Posterior cingulate gyrus (tissue), 11 donors: ENCODE measurements at places on chromosomes 2 and 18.

- DNase-seq, result no peak
These were observed 667.6 kb upstream of the ACVR2A start for GRCh38 chr2:147177071-147177857.

DNA sequence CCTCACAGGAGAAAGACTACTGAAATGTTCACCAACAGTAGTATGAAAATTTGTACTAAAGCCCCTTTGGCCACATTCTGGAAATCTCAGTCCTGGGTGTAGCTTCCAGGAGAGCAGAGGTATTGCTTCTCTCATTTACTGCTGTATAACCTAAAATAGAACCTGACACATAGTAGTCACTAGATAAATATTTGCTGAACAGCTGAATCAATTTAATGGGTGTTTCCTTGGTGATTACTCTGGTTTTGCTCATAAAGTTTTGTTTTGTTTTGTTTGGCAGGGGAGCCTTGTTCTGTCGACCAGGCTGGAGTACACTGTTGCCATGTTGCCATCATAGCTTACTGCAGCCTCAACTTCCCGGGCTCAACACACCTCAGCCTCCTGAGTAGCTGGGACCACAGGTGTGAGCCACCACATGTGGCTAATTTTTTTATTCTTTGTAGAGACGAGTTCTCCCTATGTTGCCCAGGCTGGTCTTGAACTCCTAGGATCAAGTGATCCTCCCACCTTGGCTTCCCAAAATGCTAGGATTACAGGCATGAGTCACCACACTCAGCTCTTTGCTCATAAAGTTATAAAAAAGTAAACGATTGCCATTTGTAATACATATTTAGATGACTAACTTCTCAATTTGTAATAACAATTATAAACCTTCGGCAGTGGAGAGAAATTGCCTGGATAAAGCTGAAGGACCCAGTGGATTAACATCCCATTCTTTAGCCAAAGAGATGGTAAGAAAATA, 11.5 kb upstream of the PARD3B start:
- DNase-seq, result no peak

DNA sequence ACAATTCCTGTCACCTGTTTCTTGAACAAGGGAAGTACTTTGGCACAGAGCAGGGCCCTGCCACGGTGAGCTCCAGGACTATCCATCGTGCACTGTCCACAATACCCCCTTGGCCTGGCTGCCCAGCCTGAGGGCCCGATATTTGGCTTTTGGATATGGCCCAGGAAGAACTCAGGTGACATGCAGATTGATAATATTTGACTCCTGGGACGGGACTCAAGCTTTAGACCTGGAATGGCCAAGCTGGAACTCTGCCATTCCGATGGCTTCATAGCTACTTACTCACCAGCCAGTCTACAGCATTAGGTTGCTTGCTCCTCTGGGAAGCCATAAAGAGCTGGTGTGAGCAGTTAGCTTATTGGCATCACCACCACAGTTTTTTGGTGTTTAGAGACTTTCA, 26.6 kb downstream of the EML6 start:
- DNase-seq, result no peak

DNA sequence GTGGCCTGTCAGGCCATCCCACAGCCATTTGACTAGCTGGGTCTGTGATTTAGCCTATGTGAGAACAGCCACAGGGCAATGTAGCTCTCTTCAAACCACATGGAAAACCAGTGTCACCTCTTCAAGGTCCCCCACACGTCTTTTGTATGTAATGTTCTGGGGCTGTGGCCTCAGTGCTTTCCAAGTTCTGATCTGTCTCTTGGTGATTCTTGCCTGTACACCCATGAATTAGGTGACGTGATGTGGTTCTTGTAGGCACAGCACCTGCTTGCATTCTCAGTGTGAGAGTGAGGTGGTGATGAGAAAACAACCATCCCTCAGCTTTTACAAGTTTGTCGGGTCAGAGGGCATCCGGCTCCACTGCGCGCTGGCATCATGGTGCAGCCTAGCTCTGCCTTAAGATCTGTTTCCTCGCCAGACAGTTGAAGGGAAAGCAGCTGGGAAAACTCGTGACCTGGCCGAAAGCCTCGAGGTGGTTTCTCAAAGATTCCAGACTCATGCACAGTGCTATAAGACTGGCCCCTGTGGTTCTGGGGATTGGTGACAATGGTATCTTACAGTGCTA, 125.8 kb downstream of the TANC1 start:
- DNase-seq, result no peak

DNA sequence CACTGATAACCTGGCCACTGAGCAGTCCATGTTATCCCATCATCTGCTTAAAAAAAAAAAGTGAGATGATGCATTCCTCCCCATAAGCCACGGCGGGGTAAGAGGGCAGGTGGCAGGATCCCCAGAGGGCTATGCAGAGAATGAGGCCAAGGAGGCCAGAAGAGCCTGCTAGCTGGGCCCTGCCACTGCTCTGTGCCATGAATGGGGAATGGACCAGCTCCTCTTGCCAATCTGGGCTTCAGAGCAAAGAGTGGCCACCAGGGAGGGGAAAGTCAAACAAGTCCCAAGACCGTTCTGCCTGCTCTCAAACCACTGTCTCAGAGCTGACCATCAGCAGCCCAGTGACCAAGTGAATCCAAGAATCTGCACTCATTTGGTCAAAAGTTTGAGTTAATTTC, 202.4 kb downstream of the TWIST2 start:
- no peak for DNase-seq

DNA sequence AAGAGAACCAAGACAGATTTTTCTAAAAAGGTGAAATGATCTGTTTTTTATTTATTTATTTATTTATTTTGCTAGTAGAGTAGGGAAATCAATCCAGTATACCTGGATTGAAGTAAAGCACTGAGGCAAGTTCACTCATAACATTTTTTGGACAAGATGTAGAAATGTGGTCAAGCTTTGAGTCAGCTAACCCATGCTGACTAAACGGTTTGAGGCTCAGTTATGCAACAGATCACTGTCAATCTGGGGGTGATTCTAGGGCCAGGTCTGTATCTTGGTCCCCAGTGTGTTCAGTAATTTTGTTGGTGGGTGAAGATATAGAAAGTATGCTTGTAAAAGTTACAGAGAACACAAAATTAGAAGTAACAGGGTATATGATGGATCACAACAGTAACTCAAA, 60.2 kb downstream of the RMDN2 start:
- DNase-seq, result no peak

- no peak for DNase-seq
These were observed 107.3 kb downstream of the CABYR start for GRCh38 chr18:24246143-24246542.

DNA sequence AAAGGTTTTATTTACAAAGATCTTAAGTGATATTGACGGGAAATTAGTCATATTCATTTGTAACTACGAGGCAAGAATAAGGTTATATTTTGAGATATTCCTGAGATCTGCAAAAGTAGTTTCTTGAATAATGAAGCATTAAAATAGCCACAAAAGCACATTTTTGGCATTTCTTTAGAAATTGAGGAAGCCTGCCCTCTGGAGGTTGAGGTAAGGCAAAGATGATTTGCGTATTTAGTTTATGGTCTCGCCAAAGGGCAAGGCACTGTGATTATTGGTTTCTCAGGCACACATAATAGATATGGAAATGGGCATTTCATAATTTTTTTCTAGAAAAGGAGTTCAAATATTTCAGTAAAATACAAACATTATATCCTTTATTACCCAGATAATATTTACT, 143.7 kb upstream of the RPRM start:
- DNase-seq, result no peak

- no peak for DNase-seq
These were observed 170.8 kb downstream of the SUCLG1 start for GRCh38 chr2:84288293-84288692.

DNA sequence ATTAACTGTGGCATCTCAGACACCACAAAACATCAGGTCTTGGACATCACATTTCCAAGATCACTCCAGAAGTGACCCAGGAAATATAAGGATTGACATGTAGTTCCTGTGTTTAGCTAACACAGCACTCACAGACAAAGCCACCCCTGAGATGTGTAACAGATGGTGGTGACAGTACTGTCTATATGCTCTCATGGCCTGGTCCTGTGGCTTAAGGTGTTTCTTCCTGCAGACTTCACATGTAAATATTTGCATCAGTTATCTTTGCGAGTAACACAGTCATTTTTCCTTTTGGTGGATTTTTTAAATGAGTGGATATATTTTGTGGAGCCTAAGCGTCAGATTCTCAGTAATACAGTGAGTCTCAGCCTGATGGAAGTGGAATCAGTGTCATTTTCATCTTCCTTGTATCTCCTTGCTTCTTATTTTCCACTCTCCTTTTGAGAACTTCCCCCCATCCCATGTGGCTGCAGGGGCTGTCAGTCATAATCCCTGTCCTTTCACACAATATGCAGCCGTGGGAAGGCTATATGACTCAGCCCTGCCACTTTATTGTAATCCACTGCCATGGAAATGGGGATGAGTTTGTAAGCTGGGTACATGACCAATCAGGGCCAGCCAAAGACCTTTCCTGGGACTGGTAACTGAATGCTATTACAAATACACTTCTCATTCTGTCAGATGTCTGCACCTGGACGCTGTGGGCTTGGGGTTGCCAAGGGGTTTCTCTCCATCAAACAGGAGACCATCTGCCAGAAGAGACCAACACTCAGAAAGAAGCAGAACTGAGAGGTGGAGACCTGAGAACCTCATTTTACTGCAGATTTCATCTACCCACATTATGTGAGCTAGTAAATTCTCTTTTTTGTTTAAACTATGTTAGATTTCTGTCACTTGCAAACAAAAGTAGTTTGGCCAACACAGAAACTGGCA, 74.3 kb downstream of the ICOS start:
- no peak for DNase-seq

DNA sequence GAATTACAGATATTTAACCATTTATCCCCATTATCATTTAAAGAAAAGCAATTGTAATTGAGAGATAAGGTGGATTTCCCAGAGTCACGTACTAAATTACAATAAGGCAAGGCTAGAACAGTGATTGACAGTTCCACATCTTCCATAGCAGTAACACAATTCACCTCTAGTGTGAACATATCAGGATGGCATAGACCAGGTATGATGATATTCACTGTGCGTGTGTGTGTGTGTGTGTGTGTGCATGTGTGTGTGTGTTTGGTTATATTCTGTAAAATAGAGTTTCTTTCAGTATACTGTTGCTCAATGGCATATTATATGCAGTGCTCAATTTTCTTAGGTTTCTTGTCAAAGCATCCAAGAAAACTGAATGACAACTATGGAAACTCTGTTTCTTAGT, 1.7 kb downstream of the SCN2A start:
- DNase-seq, result no peak

GRCh38 chr2:48694149-48694548, 61.4 kb downstream of the LHCGR start:
- DNase-seq, result no peak

- no peak for DNase-seq
These were observed 302.9 kb upstream of the NXPH2 start for GRCh38 chr2:139083121-139083520.

- no peak for DNase-seq
These were observed 68.4 kb downstream of the TANK start for GRCh38 chr2:161228511-161229240.

DNA sequence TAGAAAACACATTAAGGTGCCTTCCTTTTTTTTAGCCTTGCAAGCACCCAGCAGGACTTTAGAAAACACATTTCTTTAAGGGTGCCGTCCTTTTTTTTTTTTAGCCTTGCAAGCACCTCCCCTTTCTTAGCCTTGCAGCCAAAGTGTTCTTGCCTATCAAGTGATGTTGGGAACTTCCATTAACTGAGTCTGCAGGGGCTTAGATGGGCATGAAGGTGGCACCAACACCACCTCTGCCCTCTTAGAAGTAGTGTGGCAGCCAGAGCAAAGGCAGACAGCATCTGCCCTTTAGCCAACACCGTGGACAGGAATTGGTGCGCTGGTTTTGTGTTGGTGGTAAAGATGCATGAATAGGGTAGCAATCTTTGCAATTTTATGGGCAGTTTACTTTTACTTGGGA, 211.6 kb upstream of the SP5 start:
- no peak for DNase-seq

GRCh38 chr2:3981446-3981987, 278.1 kb downstream of the DCDC2C start:
- no peak for DNase-seq

- no peak for DNase-seq
These were observed 115.3 kb downstream of the BCL11A start for GRCh38 chr2:60438131-60438530.

DNA sequence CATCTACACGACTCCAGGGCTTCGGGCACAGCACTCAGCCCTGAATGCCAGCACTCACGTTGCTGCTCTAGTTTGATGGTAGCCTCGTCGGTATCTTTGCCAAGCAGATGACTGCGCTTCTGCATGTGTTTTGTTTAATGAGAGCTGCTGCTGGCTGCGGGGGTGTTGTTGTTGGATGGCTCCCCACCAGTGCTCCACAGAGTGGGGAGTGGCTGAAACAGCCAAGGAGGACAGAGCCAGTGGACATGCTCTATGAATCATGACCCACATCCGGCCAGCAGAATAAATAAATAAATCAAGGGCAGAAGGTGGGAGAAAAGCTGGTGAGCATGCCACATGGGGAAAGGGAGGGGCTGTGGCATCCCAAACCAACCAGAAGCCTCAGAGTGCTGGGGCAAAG, 131.2 kb upstream of the SOX11 start:
- DNase-seq, result no peak

DNA sequence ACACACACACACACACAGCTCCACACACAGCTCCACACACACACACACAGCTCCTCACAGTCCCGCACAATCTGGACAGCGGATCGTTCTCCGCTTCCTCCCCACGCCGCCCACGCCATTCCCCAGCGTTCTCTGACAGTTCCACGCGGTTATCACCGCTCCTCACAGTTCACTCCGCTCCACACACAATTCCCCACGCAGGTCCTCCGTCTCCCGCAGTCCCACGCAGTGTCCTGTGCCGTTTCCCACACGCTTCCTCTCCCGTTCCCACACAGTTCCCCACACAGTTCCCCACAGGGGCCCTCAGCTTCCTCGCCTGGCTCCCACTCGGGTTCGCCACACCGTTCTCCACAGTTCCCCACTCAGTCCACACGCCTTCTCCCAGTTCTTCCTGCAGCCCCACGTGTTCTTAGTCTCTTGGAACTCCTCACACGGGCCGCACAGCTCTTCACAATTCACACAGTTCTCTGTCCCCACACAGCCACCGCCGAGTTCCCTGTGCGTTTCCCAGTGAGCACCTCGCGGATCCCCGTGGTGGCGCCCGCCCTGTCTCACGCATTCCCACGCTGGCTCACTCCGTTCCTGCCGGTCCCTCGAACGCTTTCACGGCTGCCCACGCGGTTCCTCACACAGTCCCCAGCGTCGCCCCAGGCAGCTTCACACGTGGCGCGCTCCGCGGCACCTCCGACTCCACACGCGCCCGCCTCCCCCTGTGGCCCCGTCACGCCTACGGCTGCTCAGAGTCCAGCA, 38.4 kb downstream of the KIF1A start:
- peak; percentile 64 for DNase-seq

- no peak for DNase-seq
These were observed 77.5 kb downstream of the EIF2AK3 start for GRCh38 chr2:88549616-88550292.

DNA sequence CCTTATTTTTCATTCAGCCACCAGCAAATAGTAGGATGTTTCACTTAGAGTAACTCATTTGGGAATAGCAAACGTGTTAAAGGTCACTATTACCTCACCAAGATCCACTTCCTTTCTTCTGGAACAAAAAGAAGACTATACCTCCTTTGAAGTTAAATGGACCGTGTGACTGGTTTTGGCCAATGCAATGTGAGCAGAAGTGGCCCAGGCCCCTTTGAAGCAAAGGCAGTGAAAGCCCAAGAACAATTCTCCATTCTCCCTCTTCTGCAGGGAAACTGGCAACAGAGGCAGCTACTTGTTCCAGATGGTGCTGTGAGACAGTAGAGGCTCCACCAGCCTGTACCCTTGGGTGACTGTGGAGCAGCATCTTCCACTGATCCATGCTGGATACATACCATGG, 11.3 kb upstream of the MALL start:
- no peak for DNase-seq
